ENCODE measurements at places on chromosomes 3 and 15. TPM values are rescaled to one million over a fixed set of nuclear protein-coding genes. Genes with fewer than 3 reads are reported as not detected.

The GPR62 gene
- total RNA-seq: not detected

GRCh38 chr15:63350178-63350621 is 31.4 kb downstream of the CA12 start:
- ATAC-seq: no peak

- ATAC-seq: no peak
These were observed 30.6 kb downstream of the TNIK start for GRCh38 chr3:171429635-171430034.

DNA sequence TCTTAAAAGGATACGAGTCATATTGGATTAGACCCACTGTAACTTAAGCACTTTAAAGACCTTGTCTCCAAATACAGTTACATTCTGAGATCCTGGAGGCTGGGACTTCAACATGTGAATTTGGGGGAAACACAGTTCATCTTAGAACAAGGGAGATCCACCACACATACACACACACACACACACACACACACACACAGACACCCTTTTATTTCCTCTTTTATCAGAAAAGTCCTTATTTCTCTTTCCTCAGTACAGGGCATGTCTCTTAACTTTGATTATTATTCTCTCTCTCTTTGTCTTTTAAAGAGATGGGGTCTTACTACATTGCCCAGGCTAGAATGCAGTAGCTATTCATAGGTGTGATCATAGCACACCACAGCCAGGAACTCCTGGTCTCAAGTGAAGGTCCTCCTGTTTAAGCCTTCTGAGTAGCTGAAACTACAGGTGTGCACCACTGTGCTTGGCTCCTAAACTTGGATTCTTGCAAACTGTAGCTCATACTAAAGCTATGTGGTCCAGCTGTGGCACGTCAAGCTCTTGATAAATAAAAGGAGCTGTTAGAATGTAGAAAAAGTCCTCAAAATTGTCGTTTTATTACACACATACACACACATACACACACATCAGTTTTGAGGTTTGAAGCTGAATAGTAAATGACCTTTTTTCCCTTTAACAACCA is 7.4 kb downstream of the GOLM2 start:
- ATAC-seq: no peak

DNA sequence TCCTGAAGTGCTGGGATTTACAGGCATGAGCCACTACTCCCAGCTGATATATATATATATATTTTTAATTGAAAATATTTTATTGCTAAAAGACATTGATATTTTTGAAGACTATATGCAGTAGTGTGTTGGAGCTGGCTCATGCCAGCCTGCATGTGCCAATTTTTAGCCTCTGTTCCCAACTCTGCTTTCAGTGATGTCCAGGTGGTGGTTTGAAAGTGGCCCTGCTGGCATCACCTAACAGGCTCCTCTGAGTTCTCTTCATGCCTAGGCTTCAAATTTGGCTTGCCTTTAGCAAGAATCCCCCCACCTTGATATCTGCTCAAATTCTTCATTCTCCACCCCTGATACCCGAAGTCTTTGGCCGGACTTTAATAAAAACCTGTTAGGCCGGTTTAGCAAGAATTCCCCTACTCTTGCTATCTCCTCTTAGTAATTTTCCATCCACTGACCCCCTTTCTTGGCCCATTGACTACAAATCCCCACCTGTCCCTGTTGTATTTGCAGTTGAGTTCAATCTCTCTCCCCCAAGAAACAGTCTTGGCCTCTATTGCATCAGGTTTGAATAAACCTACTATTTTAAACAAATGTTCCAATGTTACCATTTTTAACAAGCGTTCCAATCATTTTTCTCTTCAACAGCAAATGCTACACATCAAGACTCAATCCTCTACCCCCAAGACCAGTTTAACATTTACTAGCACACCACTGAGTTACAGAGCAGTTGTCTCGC is 23.9 kb upstream of the CTSH start:
- no peak for ATAC-seq
